ENCODE measurements at places on chromosomes 6 and 20.

DNA sequence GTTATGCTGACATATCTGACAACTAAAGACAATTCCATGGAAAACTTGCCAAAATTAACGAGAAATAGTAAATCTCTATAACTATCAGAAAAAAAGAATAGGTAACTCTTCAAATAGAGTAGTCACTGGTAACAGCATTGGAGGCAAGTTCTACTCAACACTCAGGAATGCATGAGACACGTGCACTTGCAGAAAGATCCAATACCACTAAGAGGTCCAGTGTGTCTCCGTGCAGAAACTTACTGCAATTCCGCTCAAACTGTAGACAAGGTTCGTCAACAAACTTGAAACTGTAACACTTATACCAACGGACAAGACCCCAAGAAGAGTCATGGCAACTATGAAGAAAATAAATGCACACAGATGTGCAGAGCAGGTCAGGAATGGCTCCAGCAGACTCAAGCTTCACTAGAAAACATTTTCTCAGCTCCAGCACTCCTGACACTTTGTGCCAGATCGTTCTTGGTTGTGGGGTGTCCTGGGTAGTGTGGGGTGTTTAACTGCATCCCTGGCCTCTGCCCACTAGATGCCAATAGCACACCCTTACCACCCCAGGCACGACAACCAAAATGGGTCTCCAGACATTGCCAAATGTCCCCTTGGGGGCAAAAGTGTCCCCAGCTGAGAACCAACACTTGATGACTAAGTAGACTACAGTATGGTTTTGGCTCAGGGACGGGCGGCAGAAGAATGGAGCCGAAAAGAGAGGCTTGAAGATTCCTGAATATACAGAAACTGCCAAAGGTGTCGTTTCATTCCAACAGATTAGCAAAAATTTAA lies 134.8 kb downstream of the DTNBP1 start:
- no peak for DNase-seq

DNA sequence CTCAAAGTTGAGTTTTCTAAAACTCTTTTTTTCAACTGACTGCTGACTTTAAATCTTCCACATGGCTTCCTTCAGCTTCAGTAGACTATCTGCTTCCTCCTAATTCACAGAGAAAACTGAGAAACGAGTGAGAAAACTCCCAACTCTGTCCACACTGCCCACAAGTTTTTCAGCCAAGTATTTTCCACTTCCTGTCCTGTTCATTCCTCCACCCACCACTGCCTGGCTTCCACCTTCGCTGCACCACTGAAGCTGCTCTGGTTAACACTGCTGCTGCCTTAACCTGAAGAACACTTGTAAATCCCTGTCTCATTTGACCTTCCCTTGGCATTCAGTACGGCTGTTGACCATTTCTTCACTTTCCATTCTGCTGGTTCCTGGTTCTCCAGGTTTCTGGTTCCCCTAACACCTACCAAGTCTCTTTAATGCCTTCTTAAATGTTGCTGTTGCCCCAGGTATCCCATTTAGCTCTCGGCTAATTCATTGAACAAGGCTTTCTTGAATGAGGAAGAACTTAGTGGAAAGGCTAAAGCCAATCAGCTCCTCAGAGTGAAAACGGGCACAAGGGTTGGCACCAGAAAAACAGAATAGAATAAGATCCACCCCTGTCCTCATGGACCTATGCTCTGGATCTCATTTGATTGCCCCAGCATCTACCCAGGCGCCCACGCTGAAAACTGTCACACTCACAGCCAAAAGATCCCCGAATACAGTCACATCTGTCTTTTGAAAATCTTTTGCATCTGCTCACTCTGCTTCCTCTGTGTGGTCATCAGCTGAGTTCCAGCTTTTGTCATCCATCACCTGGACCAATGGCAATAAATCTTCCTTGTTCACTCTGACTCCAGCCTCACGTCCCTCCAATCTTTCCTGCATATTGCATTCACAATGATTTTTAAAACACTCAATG lies 104.4 kb upstream of the TAB2 start:
- no peak for DNase-seq

GRCh38 chr20:37991908-37992307 lies 41.3 kb downstream of the TTI1 start:
- no peak for DNase-seq

DNA sequence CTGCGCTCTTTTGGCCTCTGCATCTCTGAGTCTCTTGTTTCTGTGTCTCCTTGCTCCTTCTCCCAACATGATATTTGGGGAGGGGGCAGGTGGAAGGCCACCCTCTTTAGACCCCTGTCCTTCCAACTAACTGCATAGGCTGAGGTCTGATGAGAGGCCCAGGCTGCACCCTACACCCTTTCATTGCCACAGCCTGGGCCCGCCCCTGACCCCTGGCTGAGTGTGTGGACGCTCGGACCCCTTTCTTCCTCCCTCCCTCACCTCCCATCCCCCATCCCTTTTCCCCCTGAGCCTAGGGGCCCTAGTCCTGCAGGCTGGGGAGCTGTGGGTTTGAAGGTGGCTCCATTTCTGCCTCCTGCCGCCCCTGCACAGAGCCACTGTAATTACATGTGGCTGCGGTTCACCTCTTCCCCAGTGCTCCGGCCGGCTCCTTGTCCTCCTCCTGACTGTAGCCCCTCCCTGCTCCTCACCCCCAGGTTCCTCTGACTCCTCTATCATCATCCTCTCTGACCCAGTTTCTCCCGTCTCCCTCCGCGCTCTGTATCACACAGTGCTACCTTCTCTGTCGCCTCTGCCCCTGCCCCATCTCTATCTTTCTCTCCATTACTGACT lies 6.8 kb downstream of the MDFI start:
- DNase-seq: no peak

DNA sequence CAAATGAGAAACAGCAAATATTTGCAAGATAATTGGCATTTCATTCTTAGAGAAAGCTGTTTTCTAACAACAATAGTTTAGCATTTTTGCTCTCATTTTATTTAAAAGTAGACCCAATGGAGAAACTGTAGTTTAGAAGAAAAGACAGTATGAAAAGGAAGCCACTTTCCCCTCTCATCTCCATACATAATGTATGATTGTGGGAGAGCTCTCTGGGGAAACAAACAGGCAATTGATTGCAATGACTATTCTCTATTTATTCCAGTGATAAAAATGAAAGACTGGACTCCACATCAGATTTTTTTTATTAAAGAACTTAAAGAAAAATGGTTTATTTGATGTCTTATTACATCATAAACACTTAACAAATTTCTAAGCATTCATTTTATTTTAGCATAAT lies 116.8 kb upstream of the SASH1 start:
- DNase-seq: no peak

GRCh38 chr6:72654071-72654621 lies 32.3 kb downstream of the KCNQ5 start:
- no peak for DNase-seq

GRCh38 chr6:137051790-137052472 lies 7.2 kb upstream of the IL20RA start:
- no peak for DNase-seq

- peak; percentile 41 for DNase-seq
Measured at GRCh38 chr6:55578537-55579363, at the start of gene HMGCLL1. TSS of gene HMGCLL1 (minus strand) at chr6:55579192. CDS start at chr6:55579055, 137 bp downstream.

GRCh38 chr20:57294550-57294949 lies 28.1 kb upstream of the BMP7 start:
- no peak for DNase-seq

- no peak for DNase-seq
Measured at GRCh38 chr6:23403460-23403859, 722.6 kb upstream of the NRSN1 start.

DNA sequence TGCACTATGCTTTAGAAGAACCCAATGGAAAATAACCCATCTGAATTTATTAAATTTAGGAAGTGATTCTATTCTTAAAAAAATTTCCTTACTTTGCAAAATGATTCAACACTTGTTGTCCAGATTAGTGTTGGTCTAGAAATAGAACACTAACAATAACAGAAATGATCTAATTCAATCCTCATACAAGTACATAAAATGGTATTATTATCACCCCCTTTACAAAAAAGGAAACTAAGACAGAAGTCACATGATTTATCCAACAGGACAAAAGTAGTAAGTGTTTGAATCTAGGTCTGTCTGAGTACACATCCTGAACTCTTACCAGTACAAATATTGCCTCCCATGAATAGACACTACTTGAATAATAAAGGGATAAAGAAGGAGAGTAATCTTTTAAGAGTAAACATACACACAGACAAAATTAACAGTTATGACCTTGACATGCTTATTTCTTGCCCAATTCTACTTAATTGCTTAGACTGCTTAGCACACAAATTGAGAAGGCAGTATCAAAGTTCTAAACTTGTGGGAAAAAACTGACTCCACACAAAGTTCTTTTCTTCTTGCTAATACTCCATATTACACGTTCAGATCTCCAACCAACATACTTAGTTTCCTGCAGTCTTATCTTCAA lies 195.4 kb upstream of the RUNX2 start:
- DNase-seq: no peak

GRCh38 chr20:51019656-51020592 lies 3.0 kb downstream of the KCNG1 start:
- no peak for DNase-seq

- no peak for DNase-seq
Measured at GRCh38 chr6:169239181-169239580, 14.5 kb downstream of the THBS2 start.

GRCh38 chr6:108968325-108969316 lies 120.4 kb downstream of the ARMC2 start:
- no peak for DNase-seq

Measured in nucleus accumbens (tissue), 56 donors.